ENCODE measurements at places on chromosomes 1 and 21.

DNA sequence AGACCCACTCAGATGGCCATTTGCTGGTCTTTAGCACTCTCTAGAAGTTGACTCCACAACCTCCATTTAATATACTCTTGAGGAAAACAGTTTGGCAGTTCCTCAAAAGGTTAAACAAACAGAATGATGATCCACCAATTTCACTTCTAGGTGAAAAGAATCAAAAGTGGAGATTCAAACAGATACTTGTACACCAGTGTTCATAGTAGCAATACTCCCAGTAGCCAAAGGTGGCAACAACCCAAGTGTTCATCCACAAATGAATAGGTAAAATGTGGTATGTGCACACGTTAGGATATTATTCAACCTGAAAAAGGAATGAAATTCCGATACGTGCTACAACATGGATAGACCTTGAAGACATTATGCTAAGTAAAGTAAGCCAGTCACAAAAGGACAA lies 6.3 kb downstream of the PRCC start:
- DNase-seq, result no peak

DNA sequence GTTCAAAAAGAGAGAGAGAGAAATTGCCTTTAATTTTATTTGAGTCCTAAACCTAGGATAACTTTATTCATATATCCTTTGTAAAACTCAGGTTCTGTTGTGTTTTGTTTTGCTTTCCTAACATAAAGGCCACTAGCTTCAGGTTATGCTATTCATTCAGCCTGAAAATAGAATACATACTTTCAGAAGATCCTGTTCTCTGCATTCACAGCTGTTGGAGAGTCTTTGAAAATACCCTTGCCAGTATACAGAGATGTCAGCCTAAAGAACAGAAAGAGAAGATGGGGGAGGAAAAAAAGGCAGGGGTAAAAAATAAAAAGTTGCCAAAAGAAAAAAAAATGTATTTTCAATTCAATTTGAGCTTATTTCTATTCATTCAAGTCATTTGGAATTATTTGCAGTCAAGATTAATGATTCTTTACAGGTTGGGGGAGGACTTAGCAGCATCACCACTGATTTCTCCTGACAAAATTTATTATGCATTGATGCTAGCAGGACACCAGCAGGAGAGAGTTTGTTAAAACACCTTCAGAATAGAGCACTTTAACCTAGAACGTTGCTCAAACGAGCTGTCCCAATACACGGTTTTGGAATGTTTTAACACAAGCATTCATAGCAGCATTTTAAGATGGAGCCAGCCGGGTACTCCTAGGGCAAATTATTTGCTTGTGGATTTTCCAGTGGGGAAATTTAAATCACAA lies 318.5 kb downstream of the NTNG1 start:
- no peak for DNase-seq

DNA sequence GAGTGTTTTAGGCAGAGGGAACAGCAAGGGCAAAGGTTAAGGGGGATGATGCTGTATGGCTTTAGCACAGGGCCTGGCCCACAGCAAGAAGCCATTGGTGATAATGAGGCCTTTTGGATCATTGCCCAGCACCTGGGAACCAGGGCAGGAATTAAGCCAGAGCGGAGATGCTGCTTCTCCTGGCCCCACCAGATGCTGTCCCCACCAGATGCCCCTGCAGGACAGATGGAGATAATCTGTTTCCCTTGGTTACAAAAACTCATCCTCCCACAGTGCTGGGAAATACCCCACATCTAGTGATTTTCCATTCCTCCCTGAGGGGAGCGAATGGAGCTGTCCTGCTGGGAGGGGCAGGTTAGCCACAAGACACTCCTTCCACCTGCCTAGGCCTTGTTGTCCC lies 18.8 kb downstream of the OPRD1 start:
- no peak for DNase-seq

GRCh38 chr1:154219541-154219940 lies 1.2 kb upstream of the UBAP2L start:
- no peak for DNase-seq

DNA sequence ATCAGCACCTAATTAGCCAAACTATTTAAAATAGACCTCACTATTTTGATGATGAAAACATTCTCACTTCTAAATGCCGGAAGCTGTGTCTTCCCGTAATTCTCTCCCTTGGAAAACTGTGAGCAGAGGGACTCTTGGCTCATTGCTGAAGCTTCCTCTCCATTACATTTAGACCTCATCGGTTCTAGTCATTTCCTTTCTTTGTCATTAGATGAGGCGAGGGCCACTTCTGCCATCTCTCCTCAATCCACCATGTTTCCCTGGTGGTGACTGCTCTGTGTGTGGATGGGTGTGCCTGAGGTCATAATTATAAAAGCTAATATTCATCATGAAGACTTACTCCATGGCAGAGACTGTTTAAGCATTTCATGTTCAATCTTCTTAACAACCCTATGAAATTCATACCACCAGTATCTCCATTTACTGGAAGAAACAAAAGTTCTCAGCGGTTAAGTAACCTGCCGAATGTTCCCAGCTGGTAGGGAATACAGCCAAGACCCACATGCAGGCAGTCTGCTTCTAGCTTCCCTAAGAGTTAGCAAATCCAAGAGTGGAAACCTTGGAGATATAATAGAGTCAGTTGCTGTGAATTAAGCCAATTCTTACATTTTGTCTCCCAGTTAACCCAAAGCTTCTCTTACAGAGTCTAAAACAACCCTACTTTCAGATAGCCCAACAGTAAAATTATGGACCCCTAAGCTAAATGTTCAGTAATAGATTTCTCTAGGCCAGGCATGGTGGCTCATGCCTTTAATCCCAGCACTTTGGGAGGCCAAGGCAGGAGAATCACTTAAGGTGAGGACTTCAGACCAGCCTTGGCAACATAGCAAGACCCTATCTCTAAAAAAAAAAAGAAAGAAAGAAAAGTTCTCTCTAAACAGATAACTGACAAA lies 156.2 kb downstream of the ZBTB18 start:
- DNase-seq, result no peak
